Smooth muscle cell of the brain vasculature (primary cell): ENCODE measurements at places on chromosomes 5 and 9.

DNA sequence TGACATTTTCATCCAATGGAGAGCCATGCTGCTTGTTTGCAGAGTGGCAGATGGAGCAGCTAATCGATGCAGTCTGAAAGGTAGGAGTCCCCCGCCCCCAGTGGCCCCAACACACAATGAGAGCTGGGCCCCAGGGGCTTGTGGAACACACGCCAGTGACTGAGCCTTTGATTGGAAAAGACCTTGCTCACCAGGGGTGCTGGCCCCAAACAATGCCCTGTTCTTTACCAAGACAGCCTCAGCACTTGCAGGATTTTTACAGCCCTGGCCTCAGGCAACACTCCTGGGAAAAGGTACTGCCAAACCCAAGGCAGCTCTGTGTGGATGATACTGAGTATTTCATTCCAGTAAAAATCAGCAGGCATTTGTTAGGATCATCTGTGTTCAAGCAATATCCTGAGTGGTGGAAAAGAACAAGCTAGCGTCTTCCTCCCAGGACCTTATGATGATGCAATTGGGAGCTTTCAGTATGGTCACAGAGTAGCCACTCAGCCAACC lies 276.8 kb upstream of the CLINT1 start:
- no peak for DNase-seq

- DNase-seq = no peak
These were observed 236.1 kb downstream of the PAPPA start for GRCh38 chr9:116389541-116390302.

- no peak for DNase-seq
These were observed 246.9 kb downstream of the CYLC2 start for GRCh38 chr9:103242025-103242424.

GRCh38 chr9:77877976-77878375 lies 153.6 kb downstream of the GNAQ start:
- DNase-seq = no peak

DNA sequence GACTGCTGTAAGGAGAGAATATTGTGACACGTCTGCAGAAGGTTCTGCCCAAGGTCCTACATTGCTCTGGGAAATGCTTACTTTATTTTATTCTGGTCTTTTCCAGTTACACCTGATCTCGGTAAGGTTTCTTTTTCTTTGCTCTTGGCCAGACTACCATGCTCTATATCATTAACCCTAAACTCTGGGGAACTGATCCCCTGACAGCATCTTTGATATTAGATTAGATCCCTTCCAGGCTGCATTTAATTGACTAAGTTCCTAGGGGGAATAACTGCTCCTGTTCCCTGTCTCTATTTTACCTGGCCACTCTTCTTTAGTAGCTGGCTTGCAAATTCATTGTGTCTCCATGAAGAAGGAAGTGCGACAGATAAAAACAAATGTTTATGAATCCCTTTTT lies 243.5 kb downstream of the MAT2B start:
- DNase-seq = no peak

DNA sequence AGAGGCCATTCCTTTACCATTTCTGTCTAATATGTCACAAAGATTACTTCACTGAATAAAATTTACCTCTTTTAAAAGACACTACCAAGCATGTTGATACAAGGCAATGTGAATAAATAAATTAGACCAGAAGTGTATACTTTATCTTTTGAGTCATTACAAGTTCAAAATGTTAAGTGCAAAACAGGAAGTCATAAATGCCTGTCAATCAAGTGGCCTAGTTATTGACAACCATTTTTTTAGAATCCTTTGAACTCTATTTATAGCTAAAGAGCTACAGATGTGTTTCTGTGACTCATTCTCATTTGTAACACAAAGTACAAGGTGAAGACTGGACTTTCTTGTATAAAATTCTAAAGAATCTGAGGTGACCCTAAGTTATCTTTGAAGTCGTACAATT lies 602.7 kb upstream of the SEMA6A start:
- DNase-seq = no peak
